ENCODE measurements at places on chromosomes 6 and 20.

DNA sequence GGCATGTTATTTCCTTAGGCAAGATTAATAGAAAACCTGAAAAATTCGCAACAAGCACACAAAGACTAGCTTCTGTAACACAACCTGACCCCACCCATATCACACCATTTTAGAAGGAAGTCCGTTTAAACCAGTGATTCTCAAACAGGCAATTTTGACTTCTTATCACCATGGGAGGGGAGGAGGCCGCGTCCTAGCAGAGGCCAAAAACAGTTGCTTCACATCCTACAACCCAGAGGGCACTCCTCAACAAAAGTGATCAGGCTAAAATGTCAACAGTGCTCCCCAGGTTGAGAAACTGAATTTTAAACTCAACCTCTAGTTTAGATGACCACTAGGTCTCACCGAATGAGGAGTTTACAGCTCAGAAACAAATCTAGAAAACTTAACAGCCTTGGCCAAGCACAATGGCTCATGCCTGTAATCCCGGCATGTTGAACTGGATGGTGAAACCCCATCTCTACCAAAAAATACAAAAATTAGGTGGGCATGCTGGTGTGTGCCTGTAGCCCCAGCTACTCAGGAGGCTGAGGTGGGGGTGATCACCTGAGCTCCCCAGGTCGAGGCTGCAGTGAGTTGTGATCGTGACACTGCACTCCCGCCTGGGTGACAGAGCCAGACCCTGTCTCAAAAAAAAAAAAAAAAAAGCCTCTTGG lies 3.4 kb downstream of the SNX5 start:
- no peak for DNase-seq

DNA sequence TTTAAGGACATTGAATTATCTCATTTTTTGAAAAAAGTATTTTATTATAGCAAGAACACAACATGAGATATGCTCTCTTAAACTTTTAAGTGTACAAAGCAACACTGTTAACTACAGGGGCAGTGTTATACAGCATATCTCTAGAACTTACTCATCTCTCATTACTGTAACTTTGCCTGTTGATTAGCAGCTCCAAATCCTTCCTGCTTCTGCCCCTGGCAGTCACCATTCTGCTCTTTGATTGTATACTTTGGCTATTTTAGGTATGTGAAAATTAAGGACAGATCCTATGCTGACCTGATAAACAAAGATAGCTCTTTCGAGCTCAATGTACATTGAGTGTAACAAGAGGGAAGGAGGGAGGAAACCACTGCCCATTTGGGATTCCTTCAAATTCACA lies 1349.8 kb upstream of the GJE1 start:
- DNase-seq, result no peak

DNA sequence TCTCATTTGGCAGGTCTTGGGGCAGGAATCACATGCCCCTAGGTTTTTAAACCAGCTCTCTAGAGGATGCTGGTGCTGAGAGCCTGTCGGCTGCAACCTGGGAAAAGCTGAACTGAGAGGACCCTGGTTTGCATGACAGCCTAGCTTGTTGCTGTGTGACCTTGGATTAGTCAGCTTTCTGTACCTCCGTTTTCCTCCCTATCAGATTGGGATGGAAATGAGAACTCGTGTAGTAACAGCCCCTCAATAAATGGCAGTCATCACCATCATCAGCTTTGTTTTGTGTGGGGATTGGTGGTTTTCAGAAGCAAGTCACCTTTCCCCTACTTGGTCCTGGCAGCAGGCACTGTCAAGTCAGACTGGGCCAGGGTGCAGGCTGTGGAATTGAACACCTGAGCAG lies 75.2 kb upstream of the MYL9 start:
- DNase-seq, result peak; percentile 49

GRCh38 chr6:133854364-133855275 lies 34.3 kb upstream of the TCF21 start:
- no peak for DNase-seq

- DNase-seq, result peak; percentile 30
Measured at GRCh38 chr6:159252955-159253508, 83.8 kb downstream of the FNDC1 start.

GRCh38 chr6:61886608-61887259 lies 399.3 kb downstream of the KHDRBS2 start:
- DNase-seq, result no peak

GRCh38 chr6:79762370-79762769 lies 131.2 kb downstream of the SH3BGRL2 start:
- DNase-seq, result no peak

Data from T-helper 2 cell (primary cell).